ENCODE measurements at places on chromosomes 4 and X. TPM values are rescaled to one million over a fixed set of nuclear protein-coding genes. Genes with fewer than 3 reads are reported as not detected.

DNA sequence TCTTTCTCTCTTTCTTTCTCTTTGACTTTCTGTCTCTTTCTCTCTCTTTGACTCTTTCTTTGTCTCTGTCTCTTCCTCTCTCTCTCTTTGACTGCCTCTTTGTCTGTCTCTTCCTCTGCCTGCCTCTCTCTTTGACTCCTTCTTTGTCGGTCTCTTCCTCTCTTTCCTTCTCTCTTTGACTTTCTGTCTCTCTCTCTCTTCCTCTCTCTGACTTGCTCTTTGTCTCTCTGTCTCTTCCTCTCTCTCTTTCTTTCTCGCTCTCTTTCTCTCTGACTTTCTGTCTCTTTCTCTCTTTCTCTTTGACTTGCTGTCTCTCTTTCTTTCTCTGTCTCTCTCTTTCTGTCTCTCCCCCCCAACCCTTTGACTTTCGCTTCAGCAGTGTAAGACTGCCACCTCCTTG, 36.4 kb upstream of the OGT start:
- no peak overlapping the region for H3K4me3 ChIP-seq
- no peak overlapping the region for H3K27ac ChIP-seq
- peaks cover 7% of the 10 kb centered on the region for H3K27me3 ChIP-seq
- no peaks in the 10 kb centered on the region for H3K36me3 ChIP-seq

DNA sequence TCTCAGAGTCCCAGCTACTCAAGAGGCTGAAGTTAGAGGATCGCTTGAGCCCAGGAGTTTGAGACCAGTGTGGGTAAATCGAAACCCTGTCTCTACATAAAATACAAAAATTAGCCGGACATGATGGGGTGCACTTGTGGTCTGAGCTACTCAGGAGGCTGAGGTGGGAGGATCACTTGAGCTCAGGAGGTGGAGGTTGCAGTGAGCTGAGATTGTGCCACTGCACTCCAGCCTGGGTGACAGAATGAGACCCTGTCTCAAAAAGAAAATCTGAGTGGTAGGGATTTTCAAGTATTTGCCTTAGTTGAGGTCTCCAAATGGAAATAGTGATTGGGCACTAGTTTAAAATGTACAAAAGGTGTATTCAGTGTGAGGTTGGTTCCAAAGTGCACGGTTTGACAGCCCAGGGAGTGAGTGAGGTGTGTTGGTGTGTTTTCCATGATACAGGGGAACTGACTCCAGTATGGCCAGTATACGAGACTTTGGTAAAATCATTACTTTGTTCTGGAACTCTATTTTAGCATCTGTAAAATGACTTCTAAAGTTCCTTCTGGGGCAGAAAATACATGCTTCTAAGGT, 13.8 kb downstream of the ADD1 start:
- H3K27me3 ChIP-seq, result no peaks in the 10 kb centered on the region
- H3K27ac ChIP-seq, result no peak overlapping the region
- no peak for DNase-seq
- no peak overlapping the region for H3K4me3 ChIP-seq
- H3K36me3 ChIP-seq, result peaks cover 12% of the 10 kb centered on the region

CENPVL2 gene
- not detected for total RNA-seq

- no peak overlapping the region for H3K4me3 ChIP-seq
- no peaks in the 10 kb centered on the region for H3K36me3 ChIP-seq
- no peak overlapping the region for H3K27ac ChIP-seq
- no peaks in the 10 kb centered on the region for H3K4me1 ChIP-seq
- no peak for DNase-seq
- H3K27me3 ChIP-seq, result no peaks in the 10 kb centered on the region
Observed at GRCh38 chr4:134320048-134320447, 118.5 kb upstream of the PABPC4L start.

DNA sequence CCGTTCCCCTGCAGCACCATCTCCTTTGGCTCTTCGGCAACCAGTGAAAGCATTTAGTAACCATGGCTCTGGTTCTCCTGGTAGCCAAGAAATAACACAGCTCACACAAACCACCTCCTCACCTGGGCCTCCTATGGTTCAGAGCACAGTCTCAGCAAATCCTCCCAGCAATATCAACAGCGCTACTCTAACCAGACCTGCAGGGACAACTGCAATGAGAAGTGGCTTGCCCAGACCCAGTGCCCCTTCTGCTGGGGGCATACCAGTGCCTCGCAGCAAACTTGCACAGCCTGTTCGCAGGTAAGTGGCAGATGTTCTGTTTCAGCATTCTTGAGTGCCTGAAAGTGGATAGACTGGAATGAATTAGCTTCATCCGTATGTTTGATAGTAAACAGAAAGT, 63.0 kb upstream of the SLC10A4 start:
- DNase-seq, result no peak
- no peaks in the 10 kb centered on the region for H3K4me1 ChIP-seq
- H3K36me3 ChIP-seq, result peaks cover 10% of the 10 kb centered on the region
- H3K27ac ChIP-seq, result no peak overlapping the region

GRCh38 chr4:139744232-139744631, 78.6 kb downstream of the MGST2 start:
- DNase-seq, result no peak
- no peaks in the 10 kb centered on the region for H3K4me1 ChIP-seq

FRMPD3 gene
- total RNA-seq, result not detected

- no peak overlapping the region for H3K4me3 ChIP-seq
- DNase-seq, result no peak
- H3K27me3 ChIP-seq, result peaks cover 49% of the 10 kb centered on the region
- H3K4me1 ChIP-seq, result no peaks in the 10 kb centered on the region
- no peak overlapping the region for H3K27ac ChIP-seq
- peaks cover 9% of the 10 kb centered on the region for H3K36me3 ChIP-seq
Observed at GRCh38 chrX:105823092-105823455, 735 bp downstream of the NRK start.

DNA sequence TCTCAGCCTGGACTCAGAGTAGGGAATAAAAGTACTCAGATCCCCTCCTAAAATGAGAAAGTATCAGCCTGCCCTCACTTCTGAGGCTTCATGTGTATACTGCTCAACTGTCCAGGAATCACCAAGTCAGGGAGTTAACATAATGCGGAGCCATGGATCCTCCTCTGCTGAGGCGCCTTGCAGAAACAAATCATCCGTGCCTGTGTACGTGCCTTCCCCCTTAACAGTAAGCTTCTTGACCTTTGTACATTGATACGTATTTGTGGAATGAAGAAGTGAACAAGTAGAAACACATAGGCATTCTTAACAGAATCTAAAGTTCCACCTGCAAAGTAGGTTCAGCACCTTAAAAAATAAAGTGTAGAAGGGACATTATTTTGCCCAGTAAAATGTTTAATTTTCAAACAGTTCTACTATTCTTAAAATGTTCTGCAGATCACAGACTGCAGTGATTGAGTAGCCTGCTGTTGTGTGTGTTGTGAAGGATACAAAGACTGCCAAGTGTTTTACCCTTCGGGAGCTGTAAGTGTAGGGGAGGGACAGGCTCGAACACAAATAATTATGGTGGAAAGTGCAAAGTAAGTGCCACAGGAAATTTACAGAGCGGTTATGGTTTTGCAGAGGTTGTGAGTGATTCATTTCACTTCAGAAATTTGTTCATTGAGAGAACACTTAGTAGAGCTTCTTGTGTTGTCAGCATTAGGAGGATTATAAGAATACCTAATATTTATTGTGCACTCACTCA, 61.9 kb downstream of the ARHGAP10 start:
- H3K27me3 ChIP-seq, result no peaks in the 10 kb centered on the region
- H3K4me1 ChIP-seq, result peaks cover 51% of the 10 kb centered on the region
- peak overlapping the region; percentile 50 for H3K27ac ChIP-seq

- H3K4me3 ChIP-seq, result no peak overlapping the region
- H3K4me1 ChIP-seq, result no peaks in the 10 kb centered on the region
- H3K27me3 ChIP-seq, result peaks cover 71% of the 10 kb centered on the region
- H3K27ac ChIP-seq, result no peak overlapping the region
- no peaks in the 10 kb centered on the region for H3K36me3 ChIP-seq
- DNase-seq, result no peak
Observed at GRCh38 chrX:72009731-72010130, 99.1 kb downstream of the NHSL2 start.

GRCh38 chr4:101693842-101694398, 96.6 kb upstream of the BANK1 start:
- no peaks in the 10 kb centered on the region for H3K4me1 ChIP-seq
- H3K36me3 ChIP-seq, result no peaks in the 10 kb centered on the region
- no peak overlapping the region for H3K27ac ChIP-seq
- H3K4me3 ChIP-seq, result no peak overlapping the region
- DNase-seq, result no peak
- H3K27me3 ChIP-seq, result peaks cover 5% of the 10 kb centered on the region

GRCh38 chrX:45765281-45765680, 564.6 kb upstream of the DIPK2B start:
- H3K27ac ChIP-seq, result peak overlapping the region; percentile 94
- H3K27me3 ChIP-seq, result peaks cover 20% of the 10 kb centered on the region
- peaks cover 9% of the 10 kb centered on the region for H3K36me3 ChIP-seq
- DNase-seq, result no peak
- peaks cover 61% of the 10 kb centered on the region for H3K4me1 ChIP-seq
- peak overlapping the region; percentile 88 for H3K4me3 ChIP-seq

SRPX gene
- total RNA-seq, result not detected

DNA sequence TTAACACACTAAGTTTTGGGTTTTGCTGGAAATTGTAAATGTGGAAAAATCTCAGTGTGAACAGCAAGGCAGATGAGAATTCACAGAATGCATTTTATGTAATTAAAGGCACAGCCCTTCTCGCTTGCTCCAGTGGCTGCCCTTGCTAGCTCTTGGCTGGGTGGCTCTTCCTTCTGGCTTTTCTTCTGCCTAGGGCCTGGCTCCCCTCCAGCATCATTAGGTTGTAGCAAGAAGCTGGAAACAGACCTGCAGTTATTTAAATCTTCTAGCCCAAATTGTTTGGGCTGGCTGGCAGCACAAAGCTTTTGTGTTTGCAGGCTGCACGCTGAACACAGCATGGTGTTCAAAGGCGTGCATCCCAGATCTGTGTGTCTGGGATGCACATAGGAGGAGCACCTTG, 56.5 kb downstream of the LIMCH1 start:
- DNase-seq, result no peak
- no peaks in the 10 kb centered on the region for H3K36me3 ChIP-seq
- H3K4me3 ChIP-seq, result no peak overlapping the region
- H3K27me3 ChIP-seq, result no peaks in the 10 kb centered on the region
- no peaks in the 10 kb centered on the region for H3K4me1 ChIP-seq

DNA sequence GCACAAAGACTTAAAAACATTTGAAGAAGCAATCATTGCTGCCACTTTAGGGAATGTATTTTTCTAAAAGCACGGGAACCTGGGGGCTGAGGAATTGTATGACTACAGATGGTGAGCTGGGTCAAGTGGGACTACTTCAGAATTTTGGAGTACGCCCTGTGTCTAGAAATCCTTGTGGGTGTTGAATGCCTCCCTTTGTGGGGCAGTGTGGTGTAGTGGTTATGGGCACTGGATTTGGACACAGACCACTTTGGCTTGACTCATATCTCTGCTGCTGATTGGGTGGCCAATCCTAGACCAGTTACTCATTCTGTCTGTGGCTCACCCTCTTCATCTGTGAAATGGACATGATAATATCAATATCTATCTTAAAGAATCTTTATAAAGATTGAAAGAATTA, 155.0 kb upstream of the RPS6KA3 start:
- peaks cover 18% of the 10 kb centered on the region for H3K4me1 ChIP-seq
- no peak for DNase-seq
- peaks cover 3% of the 10 kb centered on the region for H3K36me3 ChIP-seq
- no peak overlapping the region for H3K27ac ChIP-seq
- H3K4me3 ChIP-seq, result no peak overlapping the region

- H3K4me3 ChIP-seq, result peak overlapping the region; percentile 90
- no peaks in the 10 kb centered on the region for H3K36me3 ChIP-seq
- peaks cover 14% of the 10 kb centered on the region for H3K27me3 ChIP-seq
- H3K27ac ChIP-seq, result peak overlapping the region; percentile 78
- DNase-seq, result peak; percentile 21
Observed at GRCh38 chrX:103629318-103630170, 769 bp downstream of the TCEAL1 start.

PAGE4 gene
- total RNA-seq, result not detected

SMIM31 gene
- total RNA-seq, result not detected

RADX gene
- total RNA-seq, result 10.6 TPM

- DNase-seq, result no peak
- no peaks in the 10 kb centered on the region for H3K36me3 ChIP-seq
- peak within 1 kb of the TSS; percentile 44 for H3K4me3 ChIP-seq
- H3K27me3 ChIP-seq, result peaks cover 32% of the 10 kb centered on the region
- H3K27ac ChIP-seq, result no peak within 1 kb of the TSS
Observed at GRCh38 chr4:76023389-76023788, at the start of gene CXCL10. Gene CXCL10 (minus strand): TSS chr4:76023497. CDS start chr4:76023431, 66 bp downstream.

- no peak overlapping the region for H3K4me3 ChIP-seq
- no peak overlapping the region for H3K27ac ChIP-seq
- H3K4me1 ChIP-seq, result peaks cover 6% of the 10 kb centered on the region
- H3K36me3 ChIP-seq, result peaks cover 2% of the 10 kb centered on the region
- no peak for DNase-seq
- H3K27me3 ChIP-seq, result no peaks in the 10 kb centered on the region
Observed at GRCh38 chr4:101184668-101185067, 162.7 kb downstream of the PPP3CA start.

DNA sequence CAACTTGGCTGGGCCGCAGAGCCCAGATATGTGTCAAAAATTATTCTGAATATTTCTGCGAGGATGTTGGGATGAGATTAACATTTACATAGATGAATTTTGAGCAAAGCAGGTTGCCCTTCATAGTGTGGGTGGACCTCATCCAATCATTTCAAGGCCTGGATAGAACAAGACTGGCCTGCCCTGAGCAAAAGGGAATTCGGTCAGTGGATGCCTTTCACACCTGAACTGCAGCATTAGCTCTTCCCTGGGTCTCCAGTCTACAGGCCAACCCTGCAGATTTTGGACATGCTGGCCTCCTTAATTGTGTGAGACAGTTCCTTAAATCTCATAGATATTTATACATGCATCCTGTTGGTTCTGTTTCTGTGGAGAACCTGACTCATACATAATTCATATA, 32.4 kb upstream of the SLC10A4 start:
- H3K4me1 ChIP-seq, result no peaks in the 10 kb centered on the region
- DNase-seq, result no peak
- no peaks in the 10 kb centered on the region for H3K27me3 ChIP-seq
- peaks cover 2% of the 10 kb centered on the region for H3K36me3 ChIP-seq

- H3K4me1 ChIP-seq, result no peaks in the 10 kb centered on the region
- H3K27ac ChIP-seq, result no peak overlapping the region
- H3K4me3 ChIP-seq, result no peak overlapping the region
- H3K36me3 ChIP-seq, result no peaks in the 10 kb centered on the region
- DNase-seq, result no peak
Observed at GRCh38 chrX:72062916-72063315, 68.8 kb downstream of the RTL5 start.

STAG2 gene
- 89.5 TPM for total RNA-seq

GRCh38 chr4:77911091-77911490, 48.5 kb downstream of the MRPL1 start:
- no peak for DNase-seq
- no peak overlapping the region for H3K27ac ChIP-seq
- H3K4me3 ChIP-seq, result no peak overlapping the region

DNA sequence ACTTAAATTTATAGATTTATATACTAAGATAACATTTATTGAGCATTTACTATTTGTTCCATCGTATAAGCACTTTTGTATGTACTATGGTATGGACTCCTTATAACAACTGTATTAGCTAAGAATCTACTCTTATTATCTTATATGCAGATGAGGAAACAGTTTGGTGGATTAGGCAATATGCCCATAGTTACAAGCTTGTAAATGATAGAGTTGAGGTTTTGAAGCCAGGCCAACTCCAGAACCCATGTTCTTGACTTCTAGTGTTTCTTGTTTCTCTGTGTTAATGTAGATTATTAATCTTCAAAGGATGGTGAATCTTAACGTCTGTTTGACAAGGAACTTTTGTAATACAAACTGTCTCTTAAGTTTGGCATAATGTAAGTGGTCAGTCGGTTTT, 71.3 kb downstream of the STIM2 start:
- no peak overlapping the region for H3K27ac ChIP-seq
- H3K4me1 ChIP-seq, result peaks cover 33% of the 10 kb centered on the region
- no peak for DNase-seq
- no peak overlapping the region for H3K4me3 ChIP-seq
- no peaks in the 10 kb centered on the region for H3K36me3 ChIP-seq

All from activated T-cell treated with anti-CD3 and anti-CD28 coated beads, Interleukin-2, amount 50 U/mL, for 72 hours (primary cell).